ENCODE measurements at places on chromosomes 11 and 22.

- peak; percentile 49 for DNase-seq
Observed at GRCh38 chr22:32904044-32904443, 102.5 kb downstream of the TIMP3 start.

GRCh38 chr11:119863851-119864601 lies 135.0 kb upstream of the NECTIN1 start:
- no peak for DNase-seq

DNA sequence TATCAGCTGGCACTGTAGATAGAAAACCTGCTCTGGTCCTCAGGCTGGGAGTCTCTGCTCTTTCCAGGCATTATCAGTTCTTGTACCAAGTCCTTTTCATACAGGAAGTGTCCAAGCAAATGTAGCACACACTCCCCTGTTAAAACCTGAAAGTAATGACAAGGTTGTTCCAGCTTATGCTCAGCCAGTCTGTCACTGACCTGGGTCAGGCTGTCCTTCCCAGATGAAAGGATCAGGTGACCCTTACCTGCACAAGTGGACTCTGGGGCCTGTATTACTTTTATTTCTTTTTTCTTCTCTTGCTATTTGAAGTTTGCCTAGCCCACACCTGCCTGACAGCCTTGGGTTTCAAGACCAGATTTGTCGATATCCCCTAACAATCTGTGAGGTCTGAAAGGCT lies 156.3 kb upstream of the SESN3 start:
- DNase-seq, result no peak

DNA sequence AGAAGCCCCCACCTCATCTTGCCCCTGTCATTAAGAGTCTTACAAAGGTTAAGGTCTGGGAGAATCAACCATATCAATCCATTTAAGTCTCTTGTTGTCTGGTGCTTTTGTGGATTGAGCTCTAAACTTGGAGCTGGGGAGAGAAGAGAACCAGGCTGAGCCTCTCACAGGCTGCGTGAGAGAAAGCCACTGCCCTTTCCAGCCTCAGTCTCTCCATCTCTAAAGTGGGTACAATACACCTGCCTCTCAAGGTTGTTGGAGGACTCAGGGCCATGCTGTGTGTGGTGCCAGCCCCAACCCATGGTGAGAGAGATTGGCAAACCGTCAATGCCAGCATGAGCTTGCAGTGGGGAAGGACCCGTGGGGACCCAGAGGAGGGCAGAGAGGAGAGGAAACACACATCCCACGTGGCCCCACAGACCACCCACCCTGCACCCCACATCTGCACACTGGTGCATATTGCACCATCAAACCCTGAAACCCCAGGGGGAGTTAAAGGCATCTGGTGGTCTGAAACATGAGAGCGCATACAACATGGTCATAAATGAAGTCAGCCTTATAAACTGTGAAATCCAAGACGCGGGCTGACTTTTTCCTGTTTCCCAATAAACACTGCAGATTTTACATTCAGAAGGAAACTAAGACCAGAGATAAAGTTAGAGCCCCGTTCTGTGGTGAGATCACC lies 27.5 kb upstream of the FBLN1 start:
- no peak for DNase-seq

GRCh38 chr22:27912101-27912500 lies 7.0 kb downstream of the PITPNB start:
- no peak for DNase-seq

DNA sequence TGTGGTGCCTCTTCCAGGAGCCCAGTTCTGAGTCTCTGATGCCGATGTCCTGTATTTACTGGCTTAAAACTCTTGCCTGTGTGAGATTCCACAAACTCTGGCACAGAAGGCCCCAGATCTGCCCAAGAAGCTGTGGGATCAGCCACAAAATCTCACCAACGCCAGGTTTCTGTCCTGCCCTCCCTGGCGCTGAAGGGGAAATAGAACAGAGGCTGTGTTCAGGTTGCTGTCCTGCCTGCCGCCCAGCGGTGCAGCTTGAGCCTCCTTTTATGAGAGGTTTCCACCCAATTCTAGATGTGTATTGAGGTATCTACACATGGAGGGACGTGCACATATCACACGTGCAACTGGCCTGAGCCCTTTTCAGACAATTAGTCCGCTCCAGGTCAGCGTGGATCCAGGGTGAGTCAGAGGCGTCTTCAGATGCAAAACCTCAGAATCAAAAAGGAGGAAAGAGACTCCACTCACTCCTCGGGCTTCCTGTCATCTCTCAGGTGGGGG lies 2.2 kb downstream of the TMEM80 start:
- DNase-seq, result no peak

GRCh38 chr11:70324376-70325115 lies 54.1 kb downstream of the PPFIA1 start:
- no peak for DNase-seq

DNA sequence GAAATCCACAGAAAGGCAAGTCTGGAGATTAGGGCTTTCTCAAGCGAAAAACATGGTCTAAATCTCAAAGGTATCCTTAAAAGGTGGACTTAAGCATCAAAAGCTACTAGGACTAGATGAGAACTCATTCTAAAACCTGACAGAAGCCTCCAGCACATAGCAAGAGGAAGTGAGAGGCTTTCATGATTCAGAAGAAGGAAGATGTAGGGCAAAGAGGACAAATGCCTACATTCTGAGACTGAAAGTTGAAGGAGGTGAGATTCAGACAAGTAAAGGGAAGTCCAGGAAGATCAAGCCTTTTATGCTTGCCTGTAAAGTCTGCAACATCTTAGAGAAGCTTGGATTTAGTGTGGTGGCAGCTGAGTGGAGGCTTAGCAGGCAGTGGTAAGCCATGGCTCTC lies 98.9 kb downstream of the PGR start:
- DNase-seq, result no peak

Data from AG20443 (cell line).